ENCODE measurements at places on chromosomes 12 and 14.

GRCh38 chr12:9810671-9811070, 16.6 kb upstream of the KLRF1 start:
- no peak for DNase-seq

DNA sequence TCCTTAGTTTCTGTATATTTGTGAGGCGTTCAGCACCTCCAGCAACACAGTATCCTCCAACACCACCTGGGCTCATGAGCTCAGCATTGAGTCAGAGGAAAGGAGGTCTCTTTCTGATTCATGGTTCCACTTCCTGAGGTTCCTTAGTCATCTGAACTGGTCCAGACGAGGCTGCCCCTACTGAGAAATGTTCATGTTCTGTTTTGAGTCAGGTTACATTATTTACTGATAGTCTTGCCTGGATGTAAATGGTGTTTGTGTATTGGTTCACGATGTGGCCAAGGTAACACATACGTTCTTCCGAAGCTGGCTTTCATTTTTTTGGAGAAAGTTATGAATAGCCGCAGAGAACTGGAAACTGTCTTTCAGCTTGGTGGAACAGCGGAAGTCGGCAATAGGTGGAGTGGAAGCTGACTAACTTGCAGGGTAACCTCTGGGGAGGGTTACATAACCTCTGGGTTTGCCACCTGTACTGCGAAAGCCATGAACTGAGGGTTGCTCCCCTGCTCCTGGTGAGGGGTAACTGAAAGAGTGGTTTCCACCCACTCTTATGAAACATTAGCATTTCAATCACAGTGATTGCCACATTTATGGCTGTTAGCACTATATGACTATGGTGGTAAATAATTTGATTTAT, 42.2 kb upstream of the MANSC4 start:
- DNase-seq = peak; percentile 65

DNA sequence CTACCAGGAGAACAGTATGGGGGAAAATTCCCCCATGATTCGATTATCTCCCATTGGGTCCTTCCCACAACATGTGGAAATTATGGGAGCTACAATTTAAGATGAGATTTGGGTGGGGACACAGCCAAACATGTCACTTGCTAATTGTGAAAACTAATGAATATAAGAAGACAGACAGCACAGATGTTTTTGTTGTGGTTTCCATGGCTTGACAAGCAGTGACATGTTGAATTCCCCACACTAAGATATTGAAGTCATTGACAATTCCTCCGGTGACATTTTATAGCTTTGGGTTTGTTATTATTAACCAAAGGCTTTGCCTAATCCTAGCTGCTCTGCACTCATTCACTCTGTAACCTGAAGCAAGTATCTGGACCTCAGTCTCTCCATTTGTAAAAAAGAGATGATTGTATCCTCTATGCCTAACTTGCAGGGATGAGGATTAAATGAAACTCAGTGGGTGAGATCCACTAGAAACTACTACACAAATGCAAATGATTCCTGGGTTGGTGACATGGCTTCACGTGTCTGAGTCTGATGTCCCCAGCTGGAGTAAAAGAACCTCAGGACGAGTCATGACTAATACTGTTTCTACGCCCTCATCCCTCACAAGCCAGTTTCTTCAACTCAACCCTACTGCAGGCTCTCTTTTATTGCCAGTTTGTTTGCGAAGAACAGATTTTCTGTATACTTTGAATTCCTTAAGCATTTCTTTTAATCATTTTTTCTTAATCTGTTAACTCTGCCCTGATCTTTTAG, 71.6 kb downstream of the ASCL1 start:
- no peak for DNase-seq

GRCh38 chr12:25757037-25757665, 201.3 kb upstream of the RASSF8 start:
- DNase-seq = no peak

DNA sequence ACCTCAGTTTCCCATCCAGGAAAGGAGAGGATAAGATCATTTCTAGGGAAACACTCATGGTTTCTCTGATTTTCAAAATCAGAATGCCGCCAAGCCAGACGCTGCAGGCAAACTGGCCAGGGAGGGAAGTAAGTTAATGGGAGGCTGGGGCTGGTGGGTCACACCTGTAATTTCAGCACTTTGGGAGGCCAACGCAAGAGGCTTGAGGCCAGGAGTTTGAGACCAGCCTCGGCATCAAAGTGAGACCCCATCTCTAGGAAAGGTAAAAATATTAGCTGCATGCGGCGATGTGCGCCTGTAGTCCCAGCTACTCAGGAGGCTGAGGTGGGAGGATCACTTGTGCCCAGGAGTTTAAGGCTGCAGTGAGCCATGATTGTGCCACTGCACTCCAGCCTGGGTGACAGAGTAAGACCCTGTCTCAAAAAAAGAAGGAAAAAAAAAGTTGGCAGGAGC, 587 bp downstream of the SELPLG start:
- no peak for DNase-seq

DNA sequence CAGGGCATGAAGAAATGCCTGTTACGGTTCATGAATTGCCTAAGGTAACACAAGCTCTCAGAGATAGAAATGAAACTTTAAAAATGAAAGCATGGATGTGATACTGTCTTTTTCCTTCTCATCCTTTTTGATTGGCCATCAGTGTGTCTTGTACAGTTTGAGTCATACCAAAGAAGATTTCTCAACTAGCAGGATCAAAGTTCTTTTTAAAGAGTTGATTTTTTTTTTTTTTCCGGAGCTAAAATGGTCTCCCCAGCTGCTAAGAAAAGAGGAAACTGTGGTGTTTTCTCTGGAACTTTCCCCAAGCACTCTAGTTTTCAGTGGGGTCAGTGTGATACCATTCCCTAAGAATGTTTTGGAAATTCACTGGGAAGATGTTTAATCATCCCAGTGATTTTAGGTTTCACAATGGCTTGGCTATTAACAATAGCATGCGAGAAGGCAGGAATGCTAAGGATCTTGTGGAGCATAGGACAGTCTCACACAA, 105.0 kb downstream of the ETNK1 start:
- peak; percentile 97 for DNase-seq

DNA sequence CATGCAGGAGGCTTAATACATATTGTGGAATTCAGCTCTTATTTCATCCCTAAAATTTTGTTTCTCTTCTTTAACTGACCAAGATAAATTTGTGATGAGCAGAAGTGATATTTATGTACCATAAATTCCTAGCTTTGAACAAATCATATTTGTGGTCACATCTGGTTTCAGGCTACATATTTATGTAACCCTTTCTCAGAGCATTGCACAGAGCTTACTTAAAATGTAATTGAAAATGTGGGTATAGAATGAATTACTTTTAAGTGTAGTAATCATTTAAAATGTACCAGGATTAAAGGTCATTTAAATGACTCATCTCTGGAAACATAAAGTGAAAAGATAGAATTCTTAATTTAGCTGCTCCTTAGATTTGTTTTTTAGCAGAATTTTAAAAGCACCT, 129.9 kb upstream of the FRMD6 start:
- DNase-seq = peak; percentile 96

DNA sequence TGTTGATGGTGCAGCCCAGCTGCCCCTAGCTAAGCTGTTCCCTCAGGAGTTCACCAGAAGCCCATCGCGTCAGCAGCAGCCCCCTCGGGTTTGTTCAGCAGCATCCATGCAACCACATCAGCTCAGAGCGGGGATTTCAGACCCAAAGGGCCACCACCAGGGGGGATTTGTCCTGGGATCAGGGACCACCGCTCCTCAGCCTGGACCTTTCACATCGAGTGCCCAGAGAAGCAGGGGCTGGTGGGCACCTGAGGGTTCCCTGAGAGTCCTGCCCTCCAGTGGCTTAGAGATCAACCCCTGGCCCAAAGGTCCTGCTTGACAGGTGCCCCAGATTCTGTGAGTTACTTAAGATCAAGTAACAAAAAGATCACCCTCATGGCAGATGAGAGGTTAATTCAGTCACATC, 65.9 kb upstream of the C14orf180 start:
- DNase-seq = no peak

DNA sequence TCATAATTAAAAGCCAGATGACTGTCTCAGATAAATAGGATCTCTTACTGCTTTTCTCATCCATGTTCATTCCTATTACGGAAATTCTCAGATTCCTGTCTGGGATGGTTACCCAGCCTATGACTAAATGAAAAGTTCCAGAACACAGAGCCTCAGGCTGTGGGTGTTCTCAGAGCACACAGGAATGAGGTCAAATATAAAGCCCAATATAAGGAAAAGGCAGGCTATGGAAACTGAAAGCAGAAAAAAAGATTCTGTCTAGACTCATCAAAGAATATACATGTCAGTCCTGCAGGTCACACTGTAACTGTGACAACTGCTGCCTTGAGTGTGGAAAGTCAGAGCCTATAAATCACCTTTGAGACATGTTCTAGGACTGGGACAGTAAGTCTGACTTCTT, 64.3 kb downstream of the DCAF5 start:
- peak; percentile 88 for DNase-seq

DNA sequence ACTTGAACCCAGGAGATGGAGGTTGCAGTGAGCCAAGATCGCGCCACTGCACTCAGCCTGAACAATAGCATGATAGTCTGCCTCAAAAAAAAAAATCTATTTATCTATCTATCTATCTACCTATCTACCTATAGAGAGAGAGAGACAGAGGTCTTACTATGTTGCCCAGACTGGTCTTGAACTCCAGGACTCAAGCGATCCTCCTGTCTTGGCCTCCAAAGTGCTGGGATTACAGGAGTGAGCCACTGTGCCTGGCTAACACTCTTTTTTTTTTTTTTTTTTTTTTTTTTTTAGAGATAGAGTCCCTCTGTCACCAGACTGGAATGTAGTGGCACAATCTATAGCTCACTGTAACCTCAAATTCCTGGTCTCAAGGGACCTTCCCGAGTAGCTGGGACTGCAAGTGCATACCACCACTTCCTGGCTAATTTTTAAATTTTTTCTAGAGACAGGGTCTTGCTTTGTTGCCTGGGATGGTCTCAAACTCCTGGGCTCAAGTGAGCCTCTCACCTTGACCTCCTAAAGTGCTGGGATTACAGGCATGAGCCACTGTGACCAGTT, 1.9 kb downstream of the FAM186A start:
- peak; percentile 96 for DNase-seq

GRCh38 chr12:97556302-97556779, 93.7 kb downstream of the RMST start:
- DNase-seq = peak; percentile 11

GRCh38 chr12:25017336-25017735, 68.4 kb upstream of the BCAT1 start:
- DNase-seq = peak; percentile 73

- peak; percentile 49 for DNase-seq
Measured at GRCh38 chr14:77889971-77890442, 90.1 kb downstream of the ADCK1 start.

GRCh38 chr14:104652386-104652785, 37.0 kb upstream of the INF2 start:
- no peak for DNase-seq

DNA sequence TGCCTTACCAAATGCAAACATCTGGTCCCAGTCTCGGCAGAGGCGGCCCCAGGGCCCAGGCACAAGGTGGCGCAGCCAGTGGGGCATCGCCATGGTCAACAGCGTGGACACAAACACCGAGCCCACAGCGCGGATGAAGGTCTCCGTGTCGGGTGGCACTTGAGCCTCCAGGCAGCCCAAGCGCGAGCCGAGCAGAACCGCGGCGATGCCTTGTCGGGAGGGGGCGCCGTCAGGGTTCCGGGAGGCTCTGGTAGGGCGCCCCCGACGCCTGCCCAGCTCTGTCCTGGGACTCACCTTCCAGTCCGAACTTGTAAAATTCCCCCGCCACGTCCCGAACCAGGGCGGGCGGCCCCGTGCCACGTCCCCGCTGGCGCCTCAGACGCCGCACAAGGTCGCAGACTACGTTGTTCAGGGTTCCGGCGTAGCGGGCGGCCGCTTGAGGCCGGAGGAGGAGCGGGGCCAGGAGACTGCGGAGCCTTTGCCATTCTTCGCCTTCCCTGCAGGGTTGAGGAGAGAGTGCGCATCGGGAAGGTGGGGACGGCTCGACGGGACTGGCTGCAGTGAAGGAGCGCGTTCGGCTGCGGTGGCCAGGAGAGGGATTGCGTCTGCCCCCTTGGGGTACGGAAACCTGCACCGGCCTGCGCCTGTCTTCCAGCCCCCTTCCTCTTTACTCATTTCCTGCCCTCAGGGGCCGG, 1.7 kb downstream of the CYP27B1 start:
- peak; percentile 40 for DNase-seq

DNA sequence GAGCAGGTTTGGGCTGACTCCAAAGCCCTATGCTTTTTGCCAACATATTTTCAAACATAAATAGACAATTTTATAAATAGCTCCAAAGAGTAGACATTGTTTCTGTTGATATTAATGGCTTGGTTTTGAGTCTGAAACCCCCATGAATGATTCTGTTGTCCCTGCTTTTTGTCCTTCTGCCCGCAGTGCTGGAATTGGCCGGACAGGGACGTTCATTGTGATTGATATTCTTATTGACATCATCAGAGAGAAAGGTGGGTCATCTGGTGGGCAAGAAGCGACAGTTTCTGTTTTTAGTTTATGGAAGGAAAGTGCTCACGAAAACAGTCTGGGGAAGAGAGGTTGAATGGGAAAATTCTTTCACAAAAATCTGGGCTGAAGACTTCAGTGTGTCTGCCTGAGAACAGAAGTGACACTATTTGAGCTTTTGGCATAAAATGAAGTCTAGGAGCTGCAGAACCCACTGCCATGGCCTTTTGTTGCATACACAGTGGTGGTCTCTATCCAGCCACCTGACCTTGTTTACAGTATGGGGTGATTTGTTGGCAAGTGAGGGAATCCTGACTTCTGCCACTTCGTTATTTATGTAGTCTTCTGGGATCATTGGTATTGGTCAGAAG, 69.6 kb downstream of the PTPN11 start:
- no peak for DNase-seq

DNA sequence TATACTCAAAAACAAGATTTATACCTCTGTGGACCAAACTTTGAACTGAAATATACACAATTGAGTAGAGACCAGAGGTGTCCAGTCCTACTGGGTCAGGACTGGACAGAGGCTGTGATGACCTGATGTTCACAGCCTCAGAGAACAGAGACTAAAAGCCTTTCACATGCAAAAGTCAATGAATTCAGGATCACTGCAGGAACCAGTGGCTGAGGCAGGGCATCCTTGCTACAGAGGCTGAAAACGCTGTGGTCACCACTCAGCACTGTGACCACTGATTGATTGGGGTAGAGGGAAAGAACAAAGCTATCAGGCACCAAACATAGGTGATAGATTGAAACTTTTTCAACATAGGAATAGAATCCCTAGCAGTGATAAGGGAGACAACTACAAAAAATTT, 25.1 kb downstream of the GRIP1 start:
- no peak for DNase-seq

DNA sequence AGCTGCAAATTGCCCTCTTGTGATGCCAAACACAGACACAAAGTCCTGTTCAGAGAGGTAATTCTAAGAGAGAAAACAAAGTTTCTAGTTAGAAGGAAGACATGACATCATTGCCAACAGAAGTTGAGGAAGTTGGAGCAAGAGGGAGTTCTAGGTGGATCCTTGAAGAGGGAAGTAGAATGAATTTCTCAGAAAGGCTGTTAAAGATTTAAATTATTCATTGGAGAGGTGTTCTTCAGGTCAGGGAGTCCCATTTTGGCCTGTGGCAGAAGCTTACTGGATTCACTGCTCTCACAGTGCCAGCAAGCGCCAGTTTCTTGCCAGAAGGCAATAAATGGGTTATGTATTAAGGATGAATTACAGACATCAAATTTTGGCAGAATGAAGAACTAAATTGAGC, 15.3 kb downstream of the TSFM start:
- no peak for DNase-seq

- DNase-seq = peak; percentile 81
Measured at GRCh38 chr12:20044846-20045245, 323.5 kb upstream of the PDE3A start.

GRCh38 chr12:8065991-8066594, at the start of gene C3AR1:
Gene C3AR1 (minus strand): TSS chr12:8066359. CDS start chr12:8060185, 6,174 bp downstream.
- peak; percentile 72 for DNase-seq
